ENCODE measurements at places on chromosomes 7 and 10.

DNA sequence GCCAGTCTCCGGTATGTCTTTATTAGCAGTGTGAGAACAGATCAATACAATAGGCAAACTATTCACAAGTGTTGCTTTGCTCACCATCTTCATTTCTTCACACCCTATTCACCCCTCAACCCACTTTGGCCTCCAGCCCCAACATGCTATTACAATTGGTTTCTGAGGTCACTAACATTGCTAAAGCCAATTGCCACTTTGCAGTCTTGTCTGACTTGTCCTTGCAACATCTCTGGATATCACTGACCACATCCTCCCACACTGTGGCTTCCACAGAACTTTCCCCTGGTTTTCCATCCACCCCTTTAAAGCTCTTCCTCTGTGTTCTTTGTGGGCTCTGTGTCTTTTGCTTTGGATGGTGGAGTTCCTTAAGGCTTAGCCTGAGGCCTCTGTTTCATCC is 5.2 kb upstream of the APBB1IP start:
- DNase-seq, result no peak

- DNase-seq, result no peak
These were observed 144.5 kb upstream of the ASAH2 start for GRCh38 chr10:50395851-50396250.

DNA sequence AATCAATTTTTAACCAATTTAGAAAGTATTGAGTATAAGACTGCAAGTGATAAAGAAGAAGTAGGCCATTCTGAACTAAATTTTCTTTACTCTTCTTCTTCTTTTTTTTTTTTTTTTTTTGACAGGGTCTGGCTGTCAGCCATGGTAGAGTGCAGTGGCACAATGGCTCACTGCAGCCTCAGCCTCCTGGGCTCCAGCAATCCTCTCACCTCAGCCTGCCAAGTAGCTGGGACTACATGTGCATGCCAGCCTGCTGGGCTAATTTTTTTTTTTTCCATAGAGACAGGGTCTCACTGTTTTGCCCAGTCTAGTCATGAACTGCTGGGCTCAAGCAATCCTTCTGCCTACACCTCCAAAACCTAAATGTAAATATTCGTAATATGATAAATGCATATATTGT is 63.2 kb downstream of the DGKB start:
- DNase-seq, result no peak

GRCh38 chr10:44376472-44377099 is 8.3 kb downstream of the CXCL12 start:
- no peak for DNase-seq

GRCh38 chr10:97850446-97850845 is 803 bp downstream of the GOLGA7B start:
- DNase-seq, result no peak

- DNase-seq, result no peak
These were observed 106.9 kb downstream of the UNCX start for GRCh38 chr7:1339611-1340010.

DNA sequence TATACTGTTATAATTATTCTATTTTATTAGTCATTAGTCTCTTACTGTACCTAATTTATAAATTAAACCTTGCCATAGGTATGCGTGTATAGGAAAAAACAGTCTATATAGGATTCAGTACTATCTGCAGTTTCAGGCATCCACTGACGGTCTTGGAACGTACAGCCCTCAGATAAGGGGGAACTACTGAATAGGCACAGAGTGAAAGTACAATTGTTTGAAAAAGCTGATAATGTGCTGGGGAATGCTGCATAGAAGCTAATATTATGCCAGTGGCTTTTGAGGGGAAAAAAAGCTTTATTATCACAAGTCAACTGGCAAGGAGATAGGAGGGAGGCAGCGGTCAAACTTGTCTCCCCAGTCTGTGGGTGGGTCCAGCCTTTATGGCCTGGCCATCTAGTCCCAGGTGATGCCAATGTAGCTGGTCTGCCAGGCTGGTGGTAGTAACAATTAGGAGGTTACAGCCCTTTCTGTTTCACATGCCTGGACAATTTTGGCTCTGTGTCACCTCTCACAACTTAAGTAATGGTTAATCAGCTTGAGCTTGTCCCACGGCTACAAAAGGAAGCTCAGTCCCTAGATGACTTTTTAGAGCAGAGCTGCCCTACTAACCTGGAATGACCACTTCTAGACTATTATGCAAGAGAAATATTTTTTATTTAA is 8.3 kb upstream of the FMC1 start:
- DNase-seq, result no peak

GRCh38 chr7:15821484-15822427 is 135.3 kb upstream of the MEOX2 start:
- no peak for DNase-seq

DNA sequence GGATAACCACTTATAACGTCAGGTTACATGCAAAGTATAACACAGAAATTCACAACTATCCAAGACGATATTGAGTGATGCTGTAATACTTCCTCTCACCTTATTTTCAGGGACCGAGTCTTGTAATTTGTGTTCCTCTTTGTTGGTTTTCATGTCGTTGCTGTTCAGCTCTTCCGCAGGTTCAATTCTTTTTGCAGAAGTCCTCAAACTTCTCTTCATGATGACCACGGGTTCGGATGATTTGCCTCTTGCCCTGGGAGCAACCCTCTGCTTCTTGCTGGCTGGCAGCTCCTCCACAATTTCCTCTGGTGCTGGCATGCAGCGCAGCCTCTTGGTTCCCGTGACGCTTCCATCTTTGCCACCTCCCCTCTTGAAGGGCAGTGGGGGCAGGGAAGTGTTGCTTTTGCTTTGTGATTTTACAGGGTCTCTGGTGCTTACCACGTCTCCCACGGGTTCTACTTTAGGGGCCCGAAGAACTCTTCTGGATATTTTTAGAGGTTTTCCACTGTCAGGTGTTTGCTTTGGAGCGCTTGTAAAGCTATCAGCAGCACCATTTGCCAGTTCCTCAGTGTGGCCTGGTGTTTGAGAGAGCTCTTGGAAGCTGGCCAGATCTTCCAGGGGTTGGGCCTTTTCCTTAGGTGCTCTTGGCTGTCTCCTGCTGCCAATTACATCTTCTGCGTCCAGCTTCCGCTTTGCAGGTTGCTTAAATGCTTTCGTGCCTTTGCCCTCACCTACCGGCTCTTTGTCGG is 23.6 kb downstream of the MKI67 start:
- no peak for DNase-seq

- no peak for DNase-seq
These were observed 76.7 kb downstream of the ZEB1 start for GRCh38 chr10:31395695-31396094.

DNA sequence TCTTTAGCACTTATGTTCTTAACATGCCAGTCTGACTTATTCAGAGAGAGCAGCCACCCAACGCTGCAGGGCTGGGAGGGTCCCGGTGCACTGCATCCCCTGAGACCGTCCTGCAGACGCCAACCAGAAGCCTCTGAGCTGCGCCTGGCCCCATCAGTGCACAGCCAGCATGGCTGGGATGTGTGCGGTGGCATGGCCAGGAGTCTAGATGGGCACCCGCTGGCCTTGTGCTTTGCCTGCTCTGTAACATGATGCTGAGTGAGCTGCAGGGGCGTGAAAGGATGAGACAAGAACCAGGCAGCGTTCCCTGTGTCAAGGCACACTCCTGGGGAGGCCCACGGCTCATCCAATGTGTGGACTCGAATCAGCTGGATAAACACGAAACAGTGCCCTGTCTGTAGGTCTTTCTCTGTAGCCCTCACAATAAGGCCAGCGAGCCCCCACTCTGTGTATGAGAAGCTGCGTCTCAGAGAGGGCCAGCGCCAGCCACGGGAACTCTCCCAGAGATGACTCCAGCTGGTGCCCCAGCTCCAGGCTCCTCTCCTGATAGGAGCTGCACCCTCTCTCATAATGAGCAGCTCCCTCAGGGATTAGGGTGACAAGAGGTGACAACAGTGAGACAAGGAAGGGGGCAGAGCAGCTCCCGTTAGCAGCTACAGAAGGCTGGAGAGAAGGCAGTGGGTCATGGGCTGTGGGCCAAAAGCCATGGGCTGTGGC is 96.8 kb downstream of the TNS3 start:
- DNase-seq, result no peak

- DNase-seq, result no peak
These were observed 155.9 kb upstream of the EGR2 start for GRCh38 chr10:62972103-62972502.

DNA sequence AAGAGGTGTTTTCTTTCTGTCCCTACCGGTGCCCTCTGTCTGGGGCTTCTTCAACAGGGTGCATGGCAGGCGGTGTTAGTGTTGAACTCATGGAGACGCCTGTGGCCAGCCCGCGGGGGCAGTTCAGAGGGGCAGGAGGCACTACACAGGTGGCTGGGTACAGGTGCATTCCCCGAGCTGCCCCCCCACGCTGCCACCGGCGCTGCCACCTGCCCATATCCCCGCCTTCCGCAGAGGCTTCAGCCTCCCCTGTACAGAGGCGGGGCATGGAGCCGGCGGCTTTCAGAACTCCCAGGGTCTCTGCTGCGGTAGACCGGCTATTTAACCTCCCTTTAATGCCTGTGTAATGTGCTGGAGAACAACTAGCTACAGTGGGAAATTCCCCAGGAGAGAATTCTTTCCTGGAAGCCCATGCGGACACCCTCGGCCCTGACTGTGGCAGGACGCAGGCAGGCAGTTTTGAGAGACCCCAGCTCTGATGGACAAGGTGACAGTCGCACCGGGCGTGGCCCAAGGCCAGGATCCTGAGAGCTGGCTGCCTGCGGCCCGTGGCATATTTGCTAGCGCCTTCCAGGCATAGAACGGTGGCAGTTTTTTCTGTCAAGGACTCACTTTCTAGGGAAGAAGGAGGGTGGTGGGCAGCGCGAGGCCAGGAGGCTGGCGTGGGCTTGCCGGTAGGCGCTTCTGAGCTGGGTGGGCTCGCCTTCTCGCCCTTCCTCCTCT is 53.7 kb upstream of the ZNF32 start:
- DNase-seq, result no peak

DNA sequence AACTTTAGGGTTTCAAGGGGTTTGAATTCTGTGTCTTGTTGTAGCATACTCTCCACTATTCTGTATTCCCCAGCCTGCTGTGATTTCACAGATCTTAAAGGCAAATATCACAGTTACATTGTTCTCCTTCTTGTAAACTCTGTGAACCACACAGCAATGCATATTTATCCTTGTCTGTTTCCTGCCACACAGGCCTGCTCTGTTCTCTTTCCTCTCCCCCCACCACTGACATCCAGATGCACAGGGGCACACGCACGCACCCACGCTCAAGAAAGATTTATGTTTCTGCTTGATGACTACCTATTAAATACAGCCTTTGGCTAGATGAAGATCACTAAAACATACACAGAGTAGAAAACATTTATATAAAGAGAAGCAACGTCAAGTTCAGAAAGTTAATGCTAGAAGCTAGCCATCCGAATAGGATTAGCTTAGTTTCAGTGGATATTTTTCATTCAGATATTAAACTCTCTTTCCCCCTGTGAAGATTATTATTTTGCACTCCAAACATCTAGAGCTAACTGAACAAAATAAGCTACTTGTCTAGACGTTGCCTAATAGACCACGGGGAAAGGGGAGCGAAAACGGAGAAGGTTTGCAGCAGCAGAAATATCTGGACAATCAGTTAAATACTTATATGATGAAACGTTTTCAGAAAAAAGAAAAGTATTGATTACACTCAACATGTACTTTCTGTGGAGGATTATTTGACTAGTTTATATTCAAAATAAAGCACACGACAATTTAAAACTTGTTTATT is 193.1 kb upstream of the SEMA3C start:
- DNase-seq, result peak; percentile 43

Measured in AG04450 (cell line).